ENCODE measurements at places on chromosomes 6 and 20. TPM values are rescaled to one million over a fixed set of nuclear protein-coding genes. Genes with fewer than 3 reads are reported as not detected.

The MTFR2 gene
- 12.8 TPM for total RNA-seq

The CFAP61 gene
- total RNA-seq = 0.47 TPM

The COL11A2 gene
- 0.92 TPM for total RNA-seq

The CYP24A1 gene
- 220 TPM for total RNA-seq

The IPCEF1 gene
- 0.16 TPM for total RNA-seq

The WFDC5 gene
- not detected for total RNA-seq

The DSP gene
- 32.3 TPM for total RNA-seq

The NOTCH4 gene
- 0.36 TPM for total RNA-seq

The UST gene
- 3.3 TPM for total RNA-seq

All from A549 treated with CORT108297 at 1 μM for 4 hours (cell line).